DMS79 (cell line): ENCODE measurements at places on chromosomes 6 and 20.

- DNase-seq: no peak
These were observed 99.1 kb downstream of the ALDH8A1 start for GRCh38 chr6:134850721-134851305.

- no peak for DNase-seq
These were observed 21.9 kb downstream of the MYH7B start for GRCh38 chr20:34977365-34978091.

- no peak for DNase-seq
These were observed 144.3 kb upstream of the SULF2 start for GRCh38 chr20:47929368-47930115.

- peak; percentile 98 for DNase-seq
These were observed 50.0 kb downstream of the SGK1 start for GRCh38 chr6:134267917-134268361.

GRCh38 chr6:137875058-137875520 lies 8.0 kb downstream of the TNFAIP3 start:
- no peak for DNase-seq

GRCh38 chr6:27980111-27980510 lies 23.1 kb downstream of the OR2B6 start:
- DNase-seq: no peak

DNA sequence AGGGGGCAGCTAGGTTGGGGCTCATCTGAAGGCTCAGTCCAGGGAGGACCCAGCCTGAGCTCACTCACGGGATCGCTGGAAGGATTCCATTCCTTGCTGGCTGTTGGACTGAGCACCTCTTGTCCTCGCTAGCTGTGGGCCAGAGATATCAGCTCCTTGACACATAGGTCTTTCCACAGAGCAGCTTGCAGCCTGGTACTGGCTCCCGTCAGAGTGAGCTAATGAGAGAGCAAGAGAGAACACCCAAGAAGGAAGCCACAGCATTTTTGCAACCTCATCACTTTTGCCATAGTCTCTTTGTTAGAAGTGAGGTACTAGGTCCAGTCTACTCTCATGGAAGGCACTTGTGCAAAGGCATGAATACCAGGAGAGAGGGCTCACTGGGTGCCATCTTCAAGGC lies 179.9 kb downstream of the CDC5L start:
- no peak for DNase-seq

DNA sequence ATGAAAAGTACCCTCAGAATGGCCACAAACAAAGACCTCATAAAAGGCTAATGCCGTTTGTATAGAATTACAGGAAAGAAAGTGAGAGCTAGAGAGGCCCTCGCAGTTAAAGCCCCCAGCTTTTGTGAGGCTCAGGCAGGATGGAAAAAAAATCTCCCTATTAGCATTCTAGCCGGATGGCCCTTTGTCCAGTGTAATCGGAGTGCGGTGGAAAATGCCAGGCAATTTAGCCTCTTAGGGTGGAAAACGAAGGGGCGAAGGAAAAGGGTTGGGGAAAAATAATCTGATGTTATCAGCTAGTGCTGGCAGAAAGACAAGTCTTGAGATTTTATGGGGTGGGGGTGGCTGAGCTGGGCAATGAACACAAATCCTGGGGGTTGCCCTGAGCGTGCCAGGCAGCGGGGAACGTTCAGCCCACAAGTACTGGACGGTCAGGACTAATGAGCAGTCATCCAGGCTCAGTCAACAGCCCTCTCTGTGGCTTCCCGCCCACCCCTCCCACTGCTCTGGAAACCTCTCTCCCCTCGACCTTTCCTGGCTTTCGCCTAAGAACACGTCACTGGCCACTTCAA lies 92.4 kb downstream of the PSMG4 start:
- peak; percentile 23 for DNase-seq

GRCh38 chr6:30615958-30616810 lies 859 bp downstream of the PPP1R10 start:
- peak; percentile 67 for DNase-seq

DNA sequence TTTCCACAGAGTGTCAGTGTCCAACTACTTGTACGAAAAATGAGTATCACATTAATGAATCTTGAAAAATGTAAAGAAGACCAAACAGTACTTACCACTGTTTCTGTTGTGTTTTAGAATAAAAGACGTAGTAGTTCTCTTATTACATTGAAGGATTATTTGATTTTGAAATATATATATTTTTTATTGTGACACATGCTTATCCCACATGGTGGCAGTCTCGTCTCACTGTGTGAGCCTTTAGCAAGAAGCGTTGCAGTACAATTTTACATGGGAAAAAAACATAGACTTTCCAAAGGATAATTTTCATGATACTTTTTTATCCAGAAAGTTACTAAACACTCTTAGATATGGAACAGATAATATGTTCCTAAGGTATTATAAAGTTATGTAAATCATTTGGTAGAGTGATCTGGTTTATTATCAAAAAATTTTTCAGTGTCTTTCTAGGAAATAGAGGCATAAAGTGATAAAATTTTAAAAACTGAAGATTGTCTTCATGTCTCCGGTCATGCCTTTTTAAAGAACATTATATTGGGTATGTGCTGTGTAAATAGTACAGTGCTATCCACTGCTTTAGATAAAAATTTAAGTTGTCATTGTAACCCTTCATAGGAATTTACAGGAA lies 117.5 kb upstream of the SAMD5 start:
- DNase-seq: no peak

DNA sequence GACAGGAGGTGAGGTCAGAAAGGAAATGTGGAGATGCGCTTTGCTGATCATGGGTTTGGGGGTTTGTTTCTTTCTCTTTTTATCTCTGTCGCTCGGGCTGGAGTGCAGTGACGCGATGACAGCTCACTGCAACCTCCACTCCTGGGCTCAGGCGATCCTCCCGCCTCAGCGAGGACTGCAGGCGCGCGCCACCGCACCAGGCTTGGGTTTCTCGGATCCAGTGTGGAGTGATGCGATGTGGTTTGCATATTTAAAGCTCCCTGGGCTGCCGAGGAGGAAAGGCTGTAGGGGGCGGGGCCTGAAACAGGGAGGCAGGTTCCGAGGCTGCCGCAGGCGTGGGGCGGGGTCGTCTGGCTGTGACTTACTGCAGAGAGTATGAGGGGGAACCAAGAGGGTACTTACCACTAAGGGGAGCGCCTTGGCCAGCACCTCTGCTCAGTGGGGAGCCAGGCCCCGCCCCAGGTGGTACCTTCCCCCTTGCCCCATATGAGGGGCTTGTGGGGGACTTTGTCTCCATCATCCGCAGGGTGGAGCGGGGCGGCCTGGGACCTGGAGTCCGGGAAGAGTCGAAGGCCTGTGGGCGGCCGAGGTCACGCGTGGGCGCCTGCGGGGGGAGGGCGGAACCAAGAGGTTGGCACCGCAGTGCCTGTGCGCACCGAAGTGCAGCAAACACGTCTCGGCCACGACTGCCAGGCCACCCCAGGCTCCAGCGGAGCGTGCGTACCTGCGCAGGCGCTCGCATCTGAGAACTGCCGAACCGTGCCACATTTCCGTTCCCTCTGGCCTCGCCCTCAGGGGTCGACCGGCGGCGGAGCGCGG lies 12.7 kb upstream of the BAK1 start:
- no peak for DNase-seq

GRCh38 chr20:507761-508332 lies 35.7 kb downstream of the CSNK2A1 start:
- DNase-seq: no peak

GRCh38 chr6:9405369-9405768 lies 970.0 kb upstream of the SLC35B3 start:
- DNase-seq: no peak

DNA sequence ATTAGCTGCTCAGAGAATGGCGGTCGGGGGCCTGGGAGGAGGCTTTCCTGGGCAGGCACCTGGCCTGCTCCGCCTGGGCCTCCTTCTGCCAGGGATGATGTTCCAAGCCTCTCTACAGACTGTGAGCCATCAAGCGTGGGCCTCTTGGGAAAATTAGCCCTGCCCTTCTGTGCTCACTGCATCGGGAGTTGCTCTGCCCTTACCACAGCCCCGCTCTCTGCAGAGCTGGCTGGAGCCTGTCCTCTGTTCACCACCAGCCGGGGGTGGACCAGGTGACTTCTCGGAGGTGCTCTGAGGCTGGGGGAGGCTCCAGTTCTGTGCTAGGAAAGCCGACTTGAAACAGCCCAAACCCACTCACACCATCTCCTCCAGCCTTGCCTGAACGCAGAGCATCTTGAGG lies 24.2 kb downstream of the MDGA1 start:
- peak; percentile 85 for DNase-seq

- DNase-seq: no peak
These were observed 79.2 kb upstream of the RIPOR2 start for GRCh38 chr6:25014791-25015560.

DNA sequence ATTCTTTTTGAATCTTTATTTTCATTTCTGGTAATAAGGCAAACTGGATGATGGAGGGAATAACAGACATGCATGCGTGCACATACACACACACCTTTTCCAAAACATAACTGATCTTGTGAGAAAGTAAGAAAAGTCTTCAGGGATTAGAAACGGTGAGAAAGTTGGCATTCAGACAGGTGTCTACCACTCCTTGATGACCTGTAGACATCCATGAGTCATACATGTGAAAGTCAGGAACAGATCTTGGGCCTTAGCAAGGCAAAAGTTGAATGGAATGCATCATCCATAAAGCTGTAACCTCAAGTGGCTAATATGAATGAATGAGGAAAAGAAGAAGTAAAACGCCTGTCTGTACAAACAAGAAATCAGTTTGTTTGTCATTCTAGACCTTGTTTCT lies 97.3 kb downstream of the GRIK2 start:
- no peak for DNase-seq

GRCh38 chr20:62914970-62915457 lies 11.3 kb downstream of the DIDO1 start:
- no peak for DNase-seq

- no peak for DNase-seq
These were observed 311.1 kb upstream of the RNF24 start for GRCh38 chr20:4326195-4327065.

GRCh38 chr20:4418141-4418540 lies 303.6 kb upstream of the PRND start:
- DNase-seq: no peak

GRCh38 chr6:155889410-155889809 lies 433.8 kb upstream of the NOX3 start:
- DNase-seq: no peak

- no peak for DNase-seq
These were observed 627.4 kb upstream of the CITED2 start for GRCh38 chr6:140001821-140002341.

DNA sequence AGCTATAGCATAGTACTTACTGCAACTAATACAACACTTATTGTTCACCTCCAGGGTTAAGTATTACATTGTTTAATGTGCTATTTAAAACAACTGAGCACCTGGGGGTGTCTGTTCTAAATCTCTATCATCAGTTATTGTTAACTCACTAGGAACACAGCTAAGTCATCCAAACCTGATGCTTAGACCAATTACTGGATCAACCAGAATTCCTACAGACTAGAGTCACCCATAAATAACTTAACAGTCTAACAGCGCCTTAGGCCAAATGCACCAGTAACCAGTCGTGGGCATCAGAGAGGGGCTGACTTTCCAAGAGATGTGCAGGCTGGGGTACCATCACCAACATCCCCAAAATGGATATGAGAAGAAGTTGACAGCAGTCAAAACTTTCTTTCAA lies 110.7 kb downstream of the ADTRP start:
- DNase-seq: no peak

DNA sequence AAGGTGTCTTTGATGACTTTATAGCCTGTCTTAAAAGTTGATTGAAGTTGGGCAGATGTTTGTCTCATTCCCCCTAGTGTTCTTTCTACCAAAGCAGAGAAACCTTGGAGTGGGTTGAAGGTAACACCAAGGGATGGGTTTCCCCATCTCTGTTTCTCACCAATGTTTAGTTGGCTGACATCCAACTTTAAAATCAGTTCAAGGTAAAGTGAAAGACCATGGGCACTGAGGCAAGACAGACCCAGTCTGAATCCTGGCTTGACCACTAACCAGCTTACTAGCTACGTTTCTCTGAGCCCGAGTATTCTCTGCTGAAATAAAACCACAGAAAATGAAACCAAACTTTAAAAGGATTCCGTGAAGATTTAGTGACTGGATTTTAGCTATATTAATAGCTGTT lies 258.9 kb downstream of the KIF16B start:
- DNase-seq: no peak

DNA sequence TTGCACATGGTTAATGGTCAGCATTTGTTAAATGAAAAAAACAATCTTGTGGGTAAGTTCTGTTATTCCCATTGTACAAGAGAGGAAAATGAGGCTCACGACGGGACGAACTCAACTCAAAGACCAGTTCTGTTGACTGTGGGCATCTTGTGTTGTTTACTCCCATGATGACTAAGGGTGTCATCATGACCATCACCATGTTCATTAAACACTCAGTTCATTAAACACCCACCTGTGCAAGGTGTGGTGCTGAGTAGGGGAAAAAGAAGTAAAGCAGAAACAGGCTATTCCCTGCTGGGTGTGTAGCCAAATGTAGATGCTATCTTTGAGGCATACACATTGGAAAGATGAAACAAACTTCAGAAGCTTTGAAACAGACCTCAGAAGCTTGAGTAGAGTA lies 4.5 kb downstream of the CHMP4B start:
- no peak for DNase-seq

DNA sequence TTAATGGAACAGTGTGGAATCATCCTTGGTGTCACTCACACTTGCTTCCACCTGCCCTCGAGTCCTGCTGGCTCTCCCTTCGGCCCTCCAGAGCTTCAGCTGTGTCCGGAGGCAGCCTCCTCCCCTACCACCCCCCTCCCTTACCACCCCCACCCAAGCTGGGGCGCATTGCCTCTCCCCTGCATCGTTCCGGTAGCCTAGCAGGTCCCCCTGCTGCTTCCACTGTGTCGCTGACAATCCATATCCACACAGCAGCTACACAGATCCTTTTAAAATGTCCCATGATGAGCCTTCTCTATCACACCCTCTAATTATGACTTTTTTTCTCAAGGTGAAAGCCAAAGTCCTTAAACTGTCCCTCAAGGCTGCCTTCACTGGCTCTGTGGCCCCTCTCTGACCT lies 117.6 kb downstream of the TIAM2 start:
- DNase-seq: no peak

GRCh38 chr6:36387440-36388303 lies at the start of gene ETV7:
Gene ETV7, minus strand, starts transcription at chr6:36387669. Its CDS starts 128 bp downstream, at chr6:36387541.
- no peak for DNase-seq

- DNase-seq: no peak
These were observed 9.6 kb downstream of the VSX1 start for GRCh38 chr20:25072226-25072811.

- DNase-seq: no peak
These were observed 67.3 kb downstream of the ADTRP start for GRCh38 chr6:11711003-11711983.

DNA sequence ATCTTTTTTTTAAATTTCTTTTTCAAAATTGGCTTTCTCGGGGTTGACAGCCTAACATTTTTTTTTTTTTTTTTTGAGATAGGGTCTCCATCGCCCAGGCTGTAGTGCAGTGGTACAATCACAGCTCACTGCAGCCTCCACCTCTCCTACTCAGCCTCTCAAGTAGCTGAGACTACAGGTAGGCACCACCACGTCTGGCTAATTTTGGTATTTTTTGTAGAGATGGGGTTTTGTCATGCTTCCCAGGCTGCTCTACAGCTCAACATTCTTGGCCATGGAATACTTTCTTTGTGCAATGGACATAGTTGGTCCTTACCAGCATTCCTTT lies 6.4 kb upstream of the CTNNBL1 start:
- no peak for DNase-seq

- DNase-seq: no peak
These were observed 38.0 kb downstream of the RWDD2A start for GRCh38 chr6:83231146-83231545.
